ENCODE measurements at places on chromosomes 5 and 9.

DNA sequence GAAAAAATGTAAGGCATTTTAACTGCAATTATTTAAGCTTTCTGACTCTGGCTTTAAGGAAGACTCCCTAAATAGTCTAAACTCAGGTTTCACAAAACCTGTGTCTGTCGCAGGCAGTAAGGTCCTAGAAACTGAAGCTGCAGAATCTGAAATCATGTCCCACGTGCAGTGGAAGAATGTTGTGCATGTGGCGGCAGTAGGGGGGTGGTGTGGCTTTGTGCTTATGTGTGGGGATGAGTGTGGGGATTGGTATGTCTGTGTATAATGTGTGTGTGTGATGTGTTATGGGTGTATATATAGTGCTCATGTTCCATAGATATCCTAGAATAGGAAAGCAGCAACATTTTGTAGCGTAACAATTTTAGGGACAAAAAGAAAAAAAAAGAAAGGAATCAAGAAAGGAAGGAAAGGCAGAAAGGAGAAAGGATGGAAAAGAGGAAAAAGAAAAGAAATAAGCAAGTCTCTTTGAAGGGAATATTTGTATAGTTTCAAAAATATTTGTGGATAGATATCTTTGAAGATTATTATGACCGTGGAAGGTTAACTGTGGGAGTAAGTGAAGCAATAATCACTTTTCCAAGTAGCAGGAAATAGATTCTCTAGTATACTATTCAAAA lies 6.6 kb downstream of the ANKDD1B start:
- DNase-seq = peak; percentile 56

DNA sequence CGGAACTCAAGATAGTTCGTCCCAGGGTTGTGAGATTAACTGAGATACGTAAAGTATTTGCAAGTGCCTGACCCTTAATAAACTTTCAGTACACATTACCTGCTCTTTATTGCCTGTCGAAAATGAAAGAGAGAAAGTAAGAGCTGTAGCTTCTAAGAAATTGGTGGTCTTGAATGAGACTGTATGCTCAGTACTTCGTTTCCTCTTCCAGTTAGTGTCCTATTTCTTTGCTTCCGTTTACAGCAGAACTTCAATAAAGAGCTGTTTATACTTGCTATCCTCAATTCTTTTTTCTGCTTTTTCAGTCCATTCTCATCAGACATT lies 534 bp downstream of the SRFBP1 start:
- no peak for DNase-seq

- DNase-seq = peak; percentile 87
These were observed 137.8 kb upstream of the ANKH start for GRCh38 chr5:15009420-15009819.

DNA sequence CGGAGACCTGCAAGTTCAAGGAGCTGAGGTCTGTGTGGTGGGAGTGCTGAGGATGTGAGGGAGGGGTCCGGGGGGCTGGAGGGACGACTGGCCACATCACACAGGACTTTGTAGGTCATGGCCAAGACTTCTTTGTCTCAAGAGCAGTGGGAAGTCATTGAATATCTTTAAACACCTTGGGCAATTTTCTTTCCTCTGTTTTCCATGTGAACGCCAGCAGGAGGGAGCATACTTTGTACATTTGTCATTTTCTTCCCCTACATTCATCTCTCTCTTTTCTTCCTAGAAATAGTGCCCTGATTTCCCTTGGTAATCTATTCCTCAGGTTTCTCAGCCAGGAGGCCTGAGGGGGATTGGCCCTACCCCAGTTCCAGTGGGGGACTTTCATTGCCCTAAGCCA lies 153.7 kb upstream of the MSX2 start:
- peak; percentile 19 for DNase-seq

- peak; percentile 51 for DNase-seq
These were observed 7.9 kb downstream of the MTRR start for GRCh38 chr5:7876867-7877266.

DNA sequence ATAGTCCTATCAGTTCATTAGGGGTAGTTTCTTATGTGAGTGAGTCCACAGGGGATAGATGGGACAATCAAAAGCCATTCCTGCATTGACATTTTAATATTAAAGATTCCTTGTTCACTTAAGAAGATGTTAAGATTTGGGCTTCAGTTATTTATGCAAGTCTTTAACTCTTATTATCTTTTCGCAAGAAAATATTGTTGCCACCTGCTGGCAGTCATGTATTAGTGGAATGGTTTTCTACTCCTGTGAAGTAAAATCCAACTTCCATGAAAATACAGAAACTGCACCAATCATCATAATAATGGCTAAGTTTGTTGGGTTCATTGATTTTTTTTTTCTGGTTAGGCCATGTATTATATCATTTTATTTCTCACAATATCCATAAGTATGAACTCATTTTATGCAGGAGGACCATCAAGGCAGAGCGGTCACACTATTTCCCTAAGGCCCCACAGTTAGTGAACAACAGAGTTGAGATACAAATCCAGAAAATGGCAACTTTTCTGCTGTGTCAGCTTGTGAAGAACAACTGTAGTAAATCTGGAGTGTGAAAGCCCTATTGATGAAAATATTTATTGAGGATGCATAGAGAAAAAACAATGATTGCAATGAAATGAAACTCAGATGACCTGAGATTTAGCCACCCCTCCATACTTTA lies 88.5 kb upstream of the TXNDC8 start:
- peak; percentile 51 for DNase-seq

DNA sequence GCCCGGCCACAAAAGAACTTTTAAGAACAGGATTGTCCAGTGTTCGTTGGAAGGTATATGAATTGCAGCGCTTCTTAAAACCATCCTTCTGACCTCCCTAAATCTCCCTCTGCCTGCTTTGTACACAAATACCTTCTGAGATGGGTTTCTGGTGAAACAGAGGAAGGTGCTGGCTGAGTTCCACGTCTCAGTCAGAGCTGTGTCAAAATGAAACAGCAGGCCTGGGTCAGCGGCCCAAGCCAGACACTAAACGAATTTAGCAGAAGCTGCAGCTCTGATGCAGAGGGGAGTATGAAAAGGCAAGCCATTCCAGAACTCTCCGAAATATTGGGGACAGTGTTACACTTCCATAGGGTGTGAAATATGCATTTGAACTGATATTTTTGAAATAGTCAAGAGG lies 37.8 kb upstream of the CRB2 start:
- DNase-seq = no peak

GRCh38 chr9:30280229-30280900 lies 2104.1 kb upstream of the ACO1 start:
- no peak for DNase-seq

DNA sequence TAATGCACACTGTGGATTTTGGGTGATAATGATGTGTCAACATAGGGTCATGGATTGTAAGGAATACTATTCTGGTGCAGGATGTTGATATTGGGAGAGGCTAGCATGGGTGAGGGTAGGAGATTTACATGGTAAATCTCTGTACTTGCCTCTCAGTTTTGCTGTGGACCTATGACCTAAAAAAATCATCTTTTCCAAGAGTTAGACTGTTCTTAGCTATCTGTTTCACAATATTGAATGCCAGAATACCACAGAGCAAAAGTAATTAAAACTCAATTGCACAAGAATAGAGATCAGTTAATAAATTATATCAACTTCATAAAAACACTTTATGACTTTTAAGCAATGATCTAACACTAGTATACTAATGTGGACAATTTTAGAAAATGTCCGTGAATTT lies 651.6 kb downstream of the HTR1A start:
- no peak for DNase-seq

DNA sequence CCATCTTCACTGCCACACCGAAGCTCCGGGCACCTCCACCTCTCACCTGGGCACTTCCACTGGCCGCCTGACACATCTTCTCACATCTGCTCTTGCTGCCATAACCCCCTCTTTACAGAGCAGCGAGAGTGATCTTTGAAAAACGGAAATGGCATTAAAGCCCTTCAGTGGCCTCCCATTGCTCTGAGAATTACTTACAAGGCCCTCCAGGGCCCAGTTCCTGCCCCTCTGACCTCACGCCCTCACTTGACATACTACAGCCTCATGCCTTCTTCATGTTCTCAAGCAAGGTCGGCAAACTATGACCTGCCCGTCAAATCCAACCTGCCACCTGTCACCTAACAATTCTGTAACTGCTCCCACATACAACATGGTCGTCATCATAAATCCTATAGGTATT lies 187.3 kb downstream of the NR3C1 start:
- DNase-seq = no peak

DNA sequence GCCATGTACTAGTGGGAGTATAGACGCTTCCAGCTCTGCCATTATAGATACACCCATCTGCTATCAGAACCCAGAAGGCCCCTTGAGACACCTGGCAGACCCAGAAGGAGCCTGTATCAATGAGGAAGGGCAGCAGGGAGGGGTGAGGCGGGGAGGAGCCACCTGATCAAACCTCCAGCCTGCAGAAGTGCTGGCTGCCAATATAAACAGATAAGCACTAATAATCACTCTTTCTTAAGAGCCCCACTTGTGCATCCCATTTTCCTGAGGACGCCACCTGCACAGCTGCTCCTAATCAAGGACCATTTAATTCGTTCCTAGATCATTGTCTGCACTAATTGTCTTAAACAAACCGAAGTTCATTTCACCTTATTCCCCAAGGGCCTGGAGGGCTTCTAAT lies 75.0 kb upstream of the NEK6 start:
- no peak for DNase-seq

DNA sequence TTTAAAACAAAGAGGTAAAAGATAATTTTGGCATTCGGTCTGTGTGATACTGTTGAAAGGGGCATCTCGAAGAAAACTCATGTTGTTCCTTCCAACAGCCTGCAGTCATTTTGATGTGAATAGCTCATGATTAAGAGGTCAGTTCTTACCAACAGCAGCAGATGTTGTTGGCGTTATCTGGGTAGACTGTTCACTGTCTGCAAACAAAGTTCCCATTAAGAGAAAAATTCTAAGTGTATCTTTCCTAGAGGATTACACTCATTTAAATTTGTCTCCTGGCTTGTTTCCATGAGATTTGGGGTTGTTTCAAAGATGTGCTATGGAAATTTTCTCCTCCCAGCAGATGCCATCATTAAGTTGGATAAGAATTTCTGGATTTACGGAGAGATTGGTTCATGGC lies 138.2 kb upstream of the RORB start:
- DNase-seq = no peak

DNA sequence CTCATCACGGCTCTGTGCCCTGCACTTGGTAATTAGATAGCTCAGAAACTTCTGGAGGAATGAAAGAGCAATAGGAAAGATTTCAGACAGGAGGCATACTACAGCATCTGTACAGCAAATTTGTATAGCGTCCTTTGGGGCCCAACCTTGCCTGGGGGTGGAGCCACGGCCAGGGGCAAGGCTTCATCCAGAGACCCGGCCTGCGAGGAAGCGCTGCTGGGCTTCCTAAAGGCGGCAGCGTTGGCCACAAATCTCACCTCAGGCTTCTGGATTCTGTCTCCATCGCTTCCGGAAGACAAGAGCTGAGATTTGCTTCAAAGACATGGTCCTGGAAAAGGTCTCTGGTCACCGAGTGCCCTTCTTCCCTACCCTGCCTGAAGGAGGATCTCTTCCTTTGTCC lies 12.2 kb upstream of the SPATA31D1 start:
- DNase-seq = no peak

- no peak for DNase-seq
These were observed 13.9 kb downstream of the QSOX2 start for GRCh38 chr9:136231478-136232297.

GRCh38 chr5:1343931-1344901 lies 683 bp downstream of the CLPTM1L start:
- DNase-seq = no peak

DNA sequence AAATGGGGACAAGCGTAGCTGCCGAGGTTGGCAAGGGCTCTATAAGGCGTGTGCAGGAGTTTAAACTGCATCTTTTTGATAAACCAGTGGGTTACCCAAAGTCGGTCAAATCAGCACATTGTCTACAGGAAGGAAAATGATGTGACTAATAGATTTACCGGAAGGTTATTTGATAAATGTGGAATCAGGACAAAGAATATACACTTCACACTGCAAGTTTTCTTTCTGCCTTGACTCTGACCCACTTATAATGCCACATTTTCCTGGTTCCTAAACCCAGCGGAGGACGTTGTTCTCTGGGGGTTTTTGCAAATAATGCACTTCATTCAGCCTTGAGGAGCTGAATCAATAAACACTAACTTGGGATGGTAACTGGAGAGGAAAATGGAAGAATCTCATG lies 76.8 kb downstream of the TTLL11 start:
- no peak for DNase-seq

DNA sequence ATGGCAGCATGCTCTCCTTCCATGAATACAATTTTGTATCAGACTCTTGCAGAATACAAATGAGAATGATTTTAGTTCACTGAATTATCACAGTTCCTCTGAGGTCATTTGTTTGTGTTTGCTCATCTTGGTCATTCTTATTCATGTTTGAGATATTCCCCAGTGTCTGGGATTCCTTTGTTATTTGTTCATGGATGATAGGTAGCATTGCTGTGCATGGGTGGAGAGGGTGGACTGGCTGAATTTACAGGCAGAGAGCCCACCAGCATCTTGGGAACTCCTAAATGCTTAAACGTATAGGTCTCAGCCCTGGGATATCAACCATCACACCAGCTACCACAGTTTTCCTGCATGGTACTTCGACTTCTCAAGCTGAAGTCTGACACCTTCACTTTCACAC lies 459.8 kb downstream of the CCDC171 start:
- DNase-seq = peak; percentile 41

DNA sequence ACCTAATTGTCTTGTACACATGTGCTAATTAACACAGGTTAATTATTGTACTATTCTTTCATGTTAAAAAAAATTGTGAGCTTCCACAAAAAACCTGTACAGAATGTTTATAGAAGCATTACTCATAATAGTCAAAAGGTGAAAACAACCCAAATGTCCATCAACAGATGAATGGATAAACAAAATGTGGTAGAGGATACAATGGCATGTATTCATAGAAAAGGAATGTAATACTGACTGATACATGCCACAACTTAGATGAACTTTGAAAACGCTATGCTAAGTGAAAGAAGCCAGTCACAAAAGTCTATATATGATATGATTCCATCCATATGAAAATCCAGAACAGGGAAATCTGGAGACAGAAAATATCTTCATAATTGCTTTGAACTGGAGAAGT lies 25.6 kb downstream of the RRAGA start:
- no peak for DNase-seq

DNA sequence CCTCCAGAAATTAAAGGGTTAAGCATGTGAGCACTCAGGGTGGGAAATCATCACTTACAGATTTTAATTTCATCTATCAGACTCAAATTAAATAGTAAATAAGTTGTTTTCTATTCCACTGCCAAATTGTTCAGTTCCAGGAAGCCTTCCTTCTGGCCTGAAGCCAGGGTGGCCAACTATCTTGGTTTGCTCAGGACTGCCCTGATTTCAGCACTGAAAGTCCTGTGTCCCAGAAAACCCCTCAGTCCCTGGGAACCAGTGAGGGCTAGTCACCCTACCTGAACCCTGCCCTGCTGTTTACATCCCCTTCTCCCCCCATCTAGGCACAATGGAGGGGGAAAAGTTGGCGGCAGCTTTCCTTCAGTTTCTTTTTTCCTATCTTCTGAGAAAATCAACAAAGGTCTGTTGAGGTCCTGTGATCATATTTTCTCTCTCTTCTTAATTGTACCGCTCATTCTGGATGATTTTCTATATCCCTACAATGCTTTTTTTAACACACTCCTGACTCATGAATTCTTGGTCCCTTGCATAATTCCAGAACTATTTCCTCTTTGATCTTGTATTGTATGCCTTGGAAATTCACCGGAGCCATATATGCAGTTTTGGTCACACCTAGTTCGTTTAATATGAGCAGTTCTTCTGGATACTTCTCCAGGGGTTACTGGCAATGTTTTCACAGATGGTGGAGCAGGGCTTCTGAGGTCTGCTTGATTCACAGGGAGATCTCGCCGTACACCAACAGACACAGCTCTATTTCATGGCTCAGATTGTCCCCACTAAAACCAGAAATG lies 103.8 kb downstream of the MAP1B start:
- DNase-seq = peak; percentile 95

- peak; percentile 69 for DNase-seq
These were observed 485.7 kb downstream of the CSNK1G3 start for GRCh38 chr5:123997462-123998215.

Data from astrocyte of the spinal cord (primary cell).